ENCODE measurements at places on chromosomes 11 and 22. TPM values are rescaled to one million over a fixed set of nuclear protein-coding genes. Genes with fewer than 3 reads are reported as not detected.

BTG4 gene
- not detected for total RNA-seq

BAD gene
- total RNA-seq, result 48.1 TPM

KRTAP5-8 gene
- total RNA-seq, result not detected

SERPINH1 gene
- total RNA-seq, result 2,762 TPM

AP5B1 gene
- total RNA-seq, result 11.2 TPM

KCNK4 gene
- not detected for total RNA-seq

OR5J2 gene
- not detected for total RNA-seq

APOBEC3H gene
- not detected for total RNA-seq

RCOR2 gene
- 4.0 TPM for total RNA-seq

OR10G8 gene
- total RNA-seq, result not detected

DGCR8 gene
- total RNA-seq, result 26.1 TPM

PGGHG gene
- 21.6 TPM for total RNA-seq

KRTAP5-11 gene
- total RNA-seq, result not detected

FBXO7 gene
- total RNA-seq, result 47.2 TPM

VWCE gene
- total RNA-seq, result 1.6 TPM

VPS11 gene
- 23.5 TPM for total RNA-seq

OR6A2 gene
- 0.30 TPM for total RNA-seq

CCDC73 gene
- total RNA-seq, result not detected

MS4A15 gene
- not detected for total RNA-seq

IFITM10 gene
- total RNA-seq, result 1.5 TPM

NCF4 gene
- total RNA-seq, result not detected

MN1 gene
- 1.8 TPM for total RNA-seq

CNIH2 gene
- 0.37 TPM for total RNA-seq

KCNJ1 gene
- total RNA-seq, result not detected

KRTAP5-1 gene
- not detected for total RNA-seq

TOMM22 gene
- 40.3 TPM for total RNA-seq

THRSP gene
- not detected for total RNA-seq

PHLDA2 gene
- total RNA-seq, result 5.0 TPM

CHRNA10 gene
- total RNA-seq, result 0.59 TPM

DEPDC7 gene
- total RNA-seq, result 8.9 TPM

OR4C5 gene
- total RNA-seq, result not detected

XKR3 gene
- not detected for total RNA-seq

TRPM5 gene
- not detected for total RNA-seq

All from smooth muscle cell of the umbilical artery (primary cell).